ENCODE measurements at places on chromosomes 11 and 22.

DNA sequence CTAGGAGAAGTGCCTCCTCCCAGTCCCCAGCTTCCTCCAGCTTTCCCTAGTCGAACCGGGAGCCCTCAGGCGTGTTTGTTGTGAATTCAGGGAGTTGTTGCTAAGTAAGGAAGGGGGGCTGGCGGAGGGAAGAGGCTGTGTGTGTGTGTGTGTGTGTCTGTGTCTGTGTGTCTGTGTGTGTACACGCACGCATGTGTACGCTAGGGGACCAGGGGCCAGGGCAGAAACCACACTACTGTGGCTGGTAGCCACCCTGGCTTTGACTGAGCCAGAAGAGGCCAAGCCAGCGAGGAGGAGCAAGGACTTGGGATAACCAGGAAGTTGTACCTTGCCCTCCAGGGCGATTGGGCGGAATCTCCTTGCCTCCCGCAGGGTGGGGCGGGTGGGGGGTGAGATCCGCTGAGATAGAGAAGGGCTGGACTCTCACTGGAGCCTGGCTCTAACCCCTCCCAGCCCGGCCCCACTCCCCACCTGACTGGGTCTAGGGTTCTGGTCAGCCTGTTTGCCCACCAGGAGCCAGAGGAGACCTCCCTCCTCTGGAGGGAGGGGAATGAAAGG lies 7.5 kb downstream of the BCL9L start:
- DNase-seq, result no peak

DNA sequence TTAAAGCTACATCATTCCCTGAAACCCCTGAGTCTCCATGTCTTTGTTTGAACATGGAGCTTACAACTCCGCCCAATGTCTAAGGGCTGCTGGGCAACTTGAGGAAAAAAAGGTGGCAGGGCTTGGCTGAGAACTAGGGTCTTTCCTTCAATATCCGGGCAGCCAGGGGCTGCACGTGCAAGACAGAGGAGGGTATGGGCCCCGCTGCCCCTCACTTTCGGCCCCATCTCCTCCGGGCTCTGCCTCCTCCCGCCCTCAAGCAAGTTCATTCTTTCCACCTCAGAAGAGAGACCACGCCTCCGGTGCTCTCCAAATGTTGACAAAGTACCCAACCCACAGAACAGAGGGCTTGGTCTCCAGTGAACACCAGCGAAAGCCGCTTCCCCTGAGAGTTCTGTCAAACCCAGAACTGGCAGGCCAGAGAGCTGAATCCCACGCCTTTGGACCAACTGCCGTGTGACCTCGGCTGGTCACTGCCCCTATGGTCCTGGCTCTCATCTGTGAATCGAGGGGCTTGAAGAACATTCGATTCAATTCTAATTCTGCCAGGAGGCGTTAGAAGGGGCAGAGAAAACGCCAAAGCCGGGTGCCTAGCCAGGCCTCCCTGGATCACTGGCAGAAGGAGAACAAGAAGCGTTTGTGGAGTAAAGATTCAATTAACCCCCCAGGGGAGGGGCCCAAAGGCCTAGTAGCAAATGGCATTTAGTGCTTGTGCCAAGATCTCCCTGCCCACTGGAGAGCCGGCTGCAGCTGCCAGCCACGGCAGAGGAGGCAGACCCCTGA lies 7.3 kb downstream of the PDGFB start:
- no peak for DNase-seq

- no peak for DNase-seq
Measured at GRCh38 chr11:86442827-86443226, 68.1 kb downstream of the CCDC81 start.

DNA sequence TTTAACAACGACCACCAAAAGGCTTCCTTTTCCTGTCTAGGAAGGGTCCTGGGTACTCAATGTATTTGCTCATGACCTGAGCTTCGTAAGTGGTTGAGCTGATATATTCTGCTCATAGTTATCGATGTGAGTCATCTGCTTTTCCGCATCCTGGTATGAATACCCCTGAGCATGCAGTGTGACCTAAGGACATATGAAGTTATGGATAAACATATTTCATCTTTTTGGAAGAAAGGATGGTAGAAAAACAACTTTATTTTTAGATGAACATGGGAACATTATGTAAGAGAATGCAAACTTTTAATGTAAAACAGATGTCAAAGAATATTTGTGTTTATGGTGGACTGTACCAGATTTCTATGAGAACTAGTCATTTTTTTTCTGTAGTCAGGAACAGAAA lies 28.4 kb downstream of the TRPC6 start:
- no peak for DNase-seq

GRCh38 chr11:112769584-112769983 lies 191.6 kb upstream of the NCAM1 start:
- no peak for DNase-seq

GRCh38 chr22:46911346-46911745 lies 148.9 kb downstream of the TBC1D22A start:
- no peak for DNase-seq

DNA sequence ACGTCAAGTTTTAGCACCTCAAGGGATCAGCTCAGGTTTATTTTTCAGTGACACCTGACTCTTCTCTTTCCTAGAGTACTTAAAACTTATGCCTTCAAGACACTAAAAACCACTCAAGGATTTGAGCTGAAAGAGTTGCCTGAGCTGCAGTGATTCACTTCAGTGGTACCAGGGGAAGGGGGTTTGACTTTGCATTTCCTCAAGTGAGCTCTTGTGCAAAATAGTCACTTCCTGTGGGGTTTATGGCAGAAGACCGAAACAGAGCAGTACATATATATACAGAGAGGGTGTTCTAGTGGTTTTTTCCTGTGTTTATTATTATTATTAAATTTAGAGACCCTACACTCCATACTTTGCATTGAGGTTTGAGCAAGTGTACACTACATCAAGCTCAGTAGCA lies 60.7 kb downstream of the DBX1 start:
- DNase-seq, result no peak

- DNase-seq, result no peak
Measured at GRCh38 chr11:132058211-132058772, 687.9 kb downstream of the NTM start.

- no peak for DNase-seq
Measured at GRCh38 chr22:36816636-36817524, at the start of gene PVALB. TSS of gene PVALB (minus strand) at chr22:36817035. CDS start at chr22:36817005, 30 bp downstream.

GRCh38 chr11:107496011-107496410 lies 38.4 kb upstream of the CWF19L2 start:
- no peak for DNase-seq

- DNase-seq, result no peak
Measured at GRCh38 chr22:44108076-44108475, 72.6 kb upstream of the PARVG start.

DNA sequence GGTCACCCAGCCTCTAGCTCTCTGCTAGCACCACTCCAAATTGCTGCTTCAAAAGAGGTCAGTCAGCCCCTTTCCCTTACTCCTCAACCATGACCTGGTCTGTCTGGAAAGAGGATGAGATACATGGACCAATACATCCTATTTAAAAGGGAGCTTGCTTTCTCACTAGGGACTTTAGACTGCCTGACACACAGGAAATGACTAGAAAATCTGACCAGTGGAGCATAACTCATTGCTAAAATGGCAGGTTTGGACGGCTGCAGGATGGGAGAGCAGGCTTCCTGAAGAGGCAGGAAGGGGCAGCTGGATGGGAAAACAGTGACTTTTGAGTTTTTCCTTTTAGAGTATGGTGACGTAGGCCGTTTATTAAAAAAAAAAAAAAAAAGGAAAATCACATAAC lies 25.3 kb downstream of the STIM1 start:
- no peak for DNase-seq
